ENCODE measurements at places on chromosomes 2 and 18.

DNA sequence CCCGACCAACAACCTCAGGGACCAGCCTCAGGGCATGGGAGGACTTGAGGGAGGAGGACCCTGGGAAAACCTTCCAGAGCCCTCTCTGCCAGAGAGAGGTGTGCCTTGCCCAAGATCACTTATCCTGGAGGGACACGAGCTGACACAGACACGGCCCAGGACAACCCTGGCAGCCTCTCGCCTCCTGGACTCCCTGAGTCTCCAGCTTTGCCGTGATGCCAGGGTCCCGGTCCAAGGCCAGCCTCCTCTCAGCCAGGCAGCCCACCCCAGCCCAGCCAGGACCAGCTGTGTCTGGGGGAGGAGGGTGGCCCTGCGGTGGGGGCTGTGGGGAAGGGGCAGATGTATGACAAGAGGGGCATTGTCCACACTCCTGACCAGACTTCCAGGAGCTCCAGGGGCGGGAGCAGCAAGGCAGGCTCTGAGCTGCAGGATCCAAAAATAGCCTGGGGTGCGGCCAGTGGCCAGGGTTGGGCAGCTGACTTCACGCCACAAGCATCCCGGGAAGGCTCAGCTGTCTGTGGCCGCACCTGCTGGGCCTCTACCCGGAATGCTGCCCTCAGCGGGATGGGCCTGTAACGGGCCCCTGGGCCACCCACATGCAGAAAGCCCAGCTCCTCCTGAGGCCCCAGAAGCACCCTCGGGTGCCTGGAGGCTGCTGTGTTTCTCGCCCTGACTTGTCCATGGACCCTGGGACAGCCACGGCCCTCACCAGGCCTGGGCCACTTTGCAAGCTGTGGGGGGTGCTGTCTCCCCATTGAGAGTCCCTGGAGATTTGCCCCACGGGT is 65.5 kb upstream of the GPC1 start:
- no peak for DNase-seq

GRCh38 chr2:32377928-32378327 is 21.1 kb downstream of the BIRC6 start:
- DNase-seq: no peak

GRCh38 chr2:235640926-235641723 is 147.3 kb downstream of the AGAP1 start:
- peak; percentile 51 for DNase-seq

GRCh38 chr2:98869870-98870269 is 66.2 kb downstream of the CRACDL start:
- no peak for DNase-seq

DNA sequence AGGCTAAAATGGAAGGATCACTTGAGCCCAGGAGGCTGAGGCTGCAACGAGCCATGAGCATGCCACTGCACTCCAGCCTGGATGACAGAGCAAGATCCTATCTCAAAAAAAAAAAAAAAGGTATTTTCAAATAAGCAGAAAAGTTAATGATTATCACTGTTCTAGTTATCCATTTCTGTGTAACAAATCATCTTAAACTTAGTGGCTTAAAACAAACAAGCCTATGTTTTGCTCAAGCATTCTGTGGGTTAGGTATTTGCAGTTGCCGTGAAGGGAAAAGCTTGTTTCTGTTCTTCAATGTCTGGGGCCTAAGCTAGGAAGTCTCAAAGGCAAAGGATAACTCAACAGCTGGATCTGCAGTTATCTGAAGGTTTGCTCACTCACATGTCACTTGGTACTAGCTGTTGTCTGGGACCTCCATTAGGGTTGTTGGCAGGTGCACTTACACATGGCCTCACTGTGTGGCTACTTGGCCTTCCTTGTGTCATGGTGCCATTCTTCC is 14.1 kb downstream of the MFF start:
- no peak for DNase-seq

- no peak for DNase-seq
Observed at GRCh38 chr18:65336411-65336810, 414.4 kb upstream of the CDH7 start.

DNA sequence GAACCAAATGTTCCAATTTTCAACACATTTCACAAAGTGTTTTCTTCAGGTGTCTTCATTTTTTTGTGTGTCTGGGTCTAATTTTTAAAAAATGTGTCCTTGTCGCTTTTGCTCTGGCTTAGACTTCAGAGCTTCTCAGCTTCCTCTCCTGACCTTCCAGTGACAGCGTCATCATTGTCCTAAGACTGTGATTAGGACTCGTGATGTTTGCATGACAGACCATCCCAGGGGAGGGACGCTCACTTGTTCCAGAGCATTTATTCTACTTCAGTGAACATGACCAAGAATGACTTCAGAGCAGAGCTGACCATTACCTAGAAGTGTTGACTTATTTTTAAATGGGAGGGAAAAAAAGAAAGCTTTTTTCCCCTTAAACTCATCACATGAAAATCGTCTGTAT is 591.9 kb downstream of the IRS1 start:
- DNase-seq: no peak

DNA sequence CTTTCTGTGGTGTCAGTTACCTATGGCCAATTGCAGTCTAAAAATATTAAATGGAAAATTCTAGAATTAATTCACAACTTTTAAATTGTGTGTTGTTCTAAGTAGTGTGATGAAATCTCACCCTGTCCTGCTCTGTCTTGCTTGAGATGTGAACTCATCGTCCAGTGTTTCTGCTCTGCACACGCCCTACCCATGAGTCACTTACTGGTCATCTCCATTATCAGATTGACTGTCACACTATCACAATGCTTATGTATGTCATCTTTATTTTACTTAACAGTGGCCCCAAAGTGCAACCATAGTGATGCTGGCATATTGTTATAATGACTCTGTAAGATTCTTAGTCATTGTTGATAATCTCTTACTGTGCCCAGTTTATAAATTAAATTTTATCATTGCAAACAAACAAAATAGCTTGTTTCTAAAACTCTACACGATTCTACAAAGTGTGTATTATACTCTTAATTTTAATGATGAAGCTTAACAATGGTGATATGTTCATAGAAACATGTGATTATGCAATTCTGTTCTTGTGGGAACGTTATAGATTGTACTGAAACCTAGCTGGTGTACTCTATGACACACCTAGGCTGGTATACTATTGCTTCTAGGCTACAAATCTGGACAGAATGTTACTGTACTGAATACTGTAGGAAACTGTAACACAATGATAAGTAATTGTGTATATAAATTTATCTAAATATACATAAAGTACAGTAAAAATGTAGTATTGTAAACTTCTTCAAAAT is 1086.8 kb upstream of the PIK3C3 start:
- DNase-seq: no peak

DNA sequence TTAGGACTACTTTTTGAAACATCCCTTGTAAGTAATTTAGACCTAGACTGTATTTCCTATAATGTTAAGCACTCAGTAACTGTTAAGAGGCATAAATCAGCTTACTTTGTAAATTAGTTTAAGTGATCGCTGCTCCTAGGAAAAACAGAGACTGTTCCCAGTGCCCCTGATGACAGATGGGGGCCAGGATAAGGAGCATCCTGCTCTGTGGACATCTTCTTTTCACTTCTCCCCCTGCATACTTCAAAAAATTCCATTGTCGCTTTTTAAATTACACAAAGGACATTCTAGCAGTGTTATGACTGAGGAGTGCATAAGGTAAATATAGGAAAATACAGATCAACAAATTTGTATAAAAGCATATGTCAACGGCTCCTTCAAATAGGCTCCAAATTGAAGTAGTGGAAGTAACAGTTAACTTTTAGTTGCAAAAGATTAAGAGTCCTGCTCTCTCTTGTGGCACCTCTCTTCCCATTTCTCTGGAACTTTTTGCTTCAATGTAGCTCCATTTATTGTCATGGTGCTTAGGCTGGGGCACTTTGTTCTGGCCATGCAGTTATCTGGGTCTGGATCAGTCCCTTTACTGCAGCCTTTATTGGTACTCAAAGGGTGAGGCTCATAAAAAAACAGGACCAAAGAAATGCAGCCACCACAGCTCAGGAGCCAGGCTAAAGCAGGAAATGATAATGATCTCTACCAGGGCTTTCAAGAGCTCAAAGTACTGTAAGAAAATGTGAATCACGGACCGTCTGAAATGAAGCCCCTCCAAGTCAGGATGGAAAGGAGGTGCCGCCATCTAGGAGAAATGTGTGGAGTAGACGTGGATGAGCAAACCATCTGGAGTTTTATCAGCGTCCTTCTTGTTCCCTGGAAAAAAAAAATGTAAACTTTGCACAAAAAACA is 162.1 kb upstream of the ZNF516 start:
- DNase-seq: no peak

DNA sequence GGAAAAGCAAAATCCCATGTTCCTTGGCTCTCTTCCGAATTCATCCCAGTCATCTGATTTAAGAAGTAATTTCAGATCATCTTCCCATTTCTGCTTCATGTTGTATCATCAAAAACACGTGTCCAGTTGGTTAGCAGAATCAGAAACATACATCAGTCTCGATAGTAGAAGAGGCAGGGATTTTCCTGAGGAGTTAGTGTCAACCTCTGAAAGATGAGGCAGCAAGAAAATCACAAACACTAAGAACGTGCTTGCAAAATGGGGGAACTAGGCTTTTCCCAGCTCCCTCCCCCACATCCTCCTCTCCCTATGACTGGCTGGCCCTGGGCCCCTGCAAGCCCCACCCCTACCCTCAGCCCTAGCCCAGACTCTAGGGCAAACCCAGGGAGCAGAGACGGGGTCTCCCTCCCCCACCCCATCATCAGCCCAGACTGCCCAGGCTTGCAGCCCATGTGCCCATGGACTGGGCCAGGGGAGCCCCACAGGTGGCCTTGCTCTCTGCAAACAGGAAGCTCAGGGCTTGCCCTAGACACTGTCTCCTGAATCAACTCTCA is 161.0 kb upstream of the ID2 start:
- DNase-seq: no peak

- no peak for DNase-seq
Observed at GRCh38 chr18:55862693-55863390, 274.9 kb upstream of the TCF4 start.

DNA sequence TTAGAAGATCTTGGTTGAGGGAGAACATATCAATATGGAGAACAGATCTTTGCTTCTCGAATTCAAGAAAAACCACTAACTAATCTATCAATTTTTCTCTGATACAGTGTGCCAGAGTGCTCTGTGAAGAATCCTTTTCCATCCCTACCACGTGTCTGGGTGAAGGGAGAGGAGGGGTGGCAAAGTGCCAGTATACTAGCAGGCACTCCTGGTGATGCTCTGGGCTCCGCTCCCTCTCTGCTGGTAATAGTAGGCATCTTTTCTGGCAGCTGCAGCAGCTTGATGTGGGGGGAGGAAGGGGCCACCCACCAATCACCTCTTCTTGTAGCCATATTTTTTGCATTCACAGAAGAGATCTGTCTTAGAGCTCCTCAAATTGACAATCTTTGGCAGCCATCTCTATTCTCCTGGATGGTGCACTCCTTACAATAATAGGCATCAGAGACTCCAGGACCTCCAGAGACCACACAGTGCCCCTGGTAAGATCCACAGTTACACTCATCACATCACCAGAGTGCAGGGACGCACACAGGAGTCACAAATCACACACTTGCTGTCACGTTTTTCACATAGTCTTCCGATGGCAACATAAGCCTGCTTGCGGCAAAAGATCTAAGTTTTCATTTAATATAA is 15.7 kb downstream of the STK39 start:
- DNase-seq: no peak

DNA sequence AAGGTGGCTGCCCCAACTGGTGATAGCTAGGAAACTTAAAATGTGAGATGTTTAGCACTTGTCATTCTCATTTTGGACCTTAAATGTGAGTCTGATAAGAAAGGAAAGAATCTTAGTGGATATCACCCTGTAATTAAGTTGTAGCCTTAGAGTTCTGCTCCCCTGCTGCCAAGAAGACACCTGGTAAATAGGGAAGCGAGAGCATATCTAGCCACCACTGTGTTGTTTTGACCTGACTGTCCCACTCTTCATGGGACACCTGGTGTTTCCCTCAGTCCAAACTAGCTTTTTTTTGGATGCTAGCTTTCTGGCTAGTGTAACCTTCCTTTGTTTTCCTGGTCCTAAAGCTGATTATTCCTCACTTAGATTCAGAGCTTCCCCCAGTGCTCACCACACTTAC is 357.6 kb downstream of the RAD51AP2 start:
- no peak for DNase-seq

DNA sequence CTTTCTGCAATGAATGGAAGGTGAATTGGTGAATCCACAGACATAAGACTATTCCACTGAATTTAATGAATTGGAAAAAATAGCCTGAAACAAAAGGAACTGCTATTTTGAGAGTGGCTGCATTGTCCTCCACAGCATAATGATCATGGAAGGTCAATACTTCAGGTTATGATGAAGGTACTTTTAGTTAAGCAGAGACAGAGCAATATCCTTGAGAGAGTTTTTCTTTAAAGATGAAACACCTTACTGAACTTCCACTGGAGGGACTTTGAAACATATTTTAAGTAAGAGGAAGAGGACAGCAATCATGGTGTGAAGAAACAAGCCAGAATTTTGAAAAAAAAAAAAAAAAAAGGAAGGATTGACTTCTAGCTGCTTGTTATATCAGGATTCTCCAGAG is 68.8 kb upstream of the DPP10 start:
- no peak for DNase-seq

- no peak for DNase-seq
Observed at GRCh38 chr18:57446322-57446721, 11.1 kb downstream of the ONECUT2 start.

DNA sequence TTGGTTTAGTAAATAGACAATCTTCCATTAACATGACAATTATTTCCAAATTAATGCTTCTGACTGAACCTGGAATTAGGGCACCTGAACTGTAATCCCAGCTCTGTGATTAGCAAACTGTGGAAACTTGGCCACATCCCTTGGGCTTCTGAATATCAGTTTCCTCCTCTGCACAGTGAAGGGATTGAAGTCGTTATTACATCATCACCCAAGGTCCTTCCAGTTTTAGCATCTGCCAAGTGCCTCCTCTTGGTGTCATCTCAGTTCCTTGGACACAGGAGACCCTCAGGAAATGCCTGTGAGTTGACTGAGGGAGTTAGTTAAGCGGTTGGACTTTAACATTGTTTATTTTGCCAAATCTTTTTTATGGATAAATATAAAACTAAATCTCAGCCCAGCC is 64.8 kb downstream of the MOGAT1 start:
- DNase-seq: no peak

DNA sequence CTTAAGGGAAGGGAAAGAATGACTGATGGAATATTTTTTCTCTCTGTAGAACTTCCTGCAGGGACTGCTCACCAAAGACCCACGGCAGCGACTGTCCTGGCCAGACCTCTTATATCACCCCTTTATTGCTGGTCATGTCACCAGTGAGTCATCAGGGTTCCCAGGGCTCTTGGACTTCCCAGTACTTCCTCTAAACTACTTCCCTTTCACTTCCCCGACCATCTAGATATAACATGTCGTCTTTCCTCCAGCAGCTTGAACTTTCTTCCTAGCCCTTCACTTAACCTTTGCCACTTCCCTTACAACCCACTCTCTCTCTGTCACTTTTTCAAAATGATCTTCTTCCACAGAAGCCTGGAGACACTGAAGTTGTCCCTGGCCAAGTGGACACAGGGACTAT is 7.2 kb downstream of the STK36 start:
- no peak for DNase-seq

DNA sequence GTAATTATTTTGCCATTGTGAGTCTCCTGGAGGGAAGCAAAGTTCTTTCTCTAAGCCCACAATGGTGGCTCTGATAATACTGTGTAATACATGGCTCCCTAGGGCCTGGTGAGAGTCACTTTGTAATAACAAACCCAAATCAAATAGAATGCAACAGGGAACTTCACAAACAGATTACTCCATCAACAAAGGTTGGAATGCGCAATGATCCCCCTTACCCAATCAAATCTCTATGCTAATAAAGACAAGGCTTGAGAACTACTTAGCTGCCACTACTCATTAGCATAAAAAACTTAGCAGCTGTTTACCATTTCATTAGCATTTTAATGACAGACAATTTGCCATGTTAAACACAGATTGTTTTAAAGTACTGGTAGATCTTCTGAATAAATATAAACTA is 285.6 kb upstream of the SESTD1 start:
- no peak for DNase-seq

All from omental fat pad (tissue), 4 donors.